Stimulated activated CD8-positive, alpha-beta memory T cell treated with anti-CD3 and anti-CD28 coated beads, Interleukin-7, amount 100 ng/mL, for 1 hour (primary cell): ENCODE measurements at places on chromosomes 3 and 15.

GRCh38 chr15:72375501-72375845 is 341 bp downstream of the HEXA start:
- DNase-seq: no peak

- DNase-seq: no peak
Measured at GRCh38 chr15:63481105-63481810, 23.1 kb upstream of the USP3 start.

GRCh38 chr3:129120254-129121004 is 1.2 kb downstream of the RAB43 start:
- DNase-seq: peak; percentile 76

DNA sequence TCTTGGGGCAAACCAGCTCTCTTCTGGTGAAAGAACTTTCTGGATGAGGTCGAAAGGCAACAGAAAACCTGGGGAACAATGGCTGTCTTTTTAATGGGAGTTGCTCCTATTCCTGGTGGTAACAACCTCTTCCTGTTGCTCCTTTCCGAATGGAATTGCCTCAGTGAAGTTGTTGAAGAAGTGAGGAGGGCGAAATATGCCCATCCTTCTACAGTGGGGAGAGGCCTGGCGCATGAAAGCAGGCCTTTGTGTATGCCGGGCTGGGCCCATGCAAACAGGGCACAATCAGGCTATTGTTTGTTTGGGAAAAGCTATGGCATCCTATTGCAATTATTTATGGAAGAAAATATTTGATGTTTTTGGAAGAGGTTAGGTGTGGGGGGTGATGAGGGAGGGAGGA is 166.9 kb downstream of the IGF1R start:
- DNase-seq: no peak

DNA sequence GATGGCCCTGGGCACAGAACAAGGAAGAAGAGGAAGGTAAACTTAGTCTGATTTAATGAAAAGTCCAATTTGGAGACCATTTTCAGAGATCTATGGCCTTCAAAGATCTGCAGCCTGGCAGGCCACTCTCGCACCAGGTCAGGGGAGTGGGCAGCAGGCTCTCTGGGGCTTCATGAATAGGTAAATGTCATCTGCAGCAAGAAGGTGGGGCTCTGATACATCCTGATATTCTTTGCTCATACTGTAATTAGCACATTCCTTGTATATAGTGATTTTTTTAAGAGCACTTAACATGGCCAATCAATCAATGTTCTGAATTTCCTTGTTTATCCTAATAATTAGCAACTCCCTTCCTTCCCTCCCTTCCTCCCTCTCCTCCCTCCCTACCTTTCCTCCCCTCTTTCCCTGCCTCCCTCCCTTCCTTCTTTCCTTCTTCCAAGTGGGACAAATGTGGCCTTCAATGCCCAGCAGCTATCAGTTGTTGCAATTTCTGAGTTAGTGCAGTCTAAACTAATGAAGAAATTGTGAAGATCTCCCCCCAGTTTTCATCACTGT is 86.0 kb upstream of the LIMD1 start:
- DNase-seq: no peak

GRCh38 chr3:38588995-38589937 is 60.2 kb downstream of the SCN5A start:
- no peak for DNase-seq

DNA sequence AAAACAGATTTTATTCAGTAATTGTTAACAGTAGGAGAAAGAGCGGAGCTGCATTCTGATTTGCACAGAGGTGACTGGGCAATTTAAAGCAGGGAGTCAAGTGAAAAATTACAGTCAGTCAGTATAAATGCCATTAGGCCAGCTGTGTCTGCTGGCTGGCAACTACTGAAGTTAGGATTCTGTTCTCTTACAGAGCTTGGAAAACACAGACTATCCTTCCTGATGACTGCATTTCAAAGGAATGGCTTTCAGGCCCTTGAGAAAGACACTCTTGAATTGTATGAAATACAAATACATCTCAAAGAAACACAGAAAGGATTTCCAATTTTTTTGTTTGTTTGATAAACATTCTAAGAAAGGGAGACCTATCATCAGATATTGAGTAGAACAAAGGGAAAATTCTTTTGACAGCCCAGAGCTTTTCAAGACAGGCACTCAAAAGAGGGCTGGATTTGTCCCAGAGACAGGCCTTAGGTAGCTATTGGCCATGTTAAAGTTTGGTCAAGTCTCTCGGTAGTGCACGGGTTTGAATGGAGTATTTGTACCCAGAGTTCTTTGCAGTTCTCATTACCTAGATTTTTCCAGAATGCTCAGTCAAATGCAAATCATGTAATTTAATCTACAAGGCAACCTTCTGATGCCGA is 551.2 kb upstream of the CCDC54 start:
- no peak for DNase-seq

GRCh38 chr3:122952520-122952919 is 75.0 kb downstream of the SEMA5B start:
- no peak for DNase-seq

DNA sequence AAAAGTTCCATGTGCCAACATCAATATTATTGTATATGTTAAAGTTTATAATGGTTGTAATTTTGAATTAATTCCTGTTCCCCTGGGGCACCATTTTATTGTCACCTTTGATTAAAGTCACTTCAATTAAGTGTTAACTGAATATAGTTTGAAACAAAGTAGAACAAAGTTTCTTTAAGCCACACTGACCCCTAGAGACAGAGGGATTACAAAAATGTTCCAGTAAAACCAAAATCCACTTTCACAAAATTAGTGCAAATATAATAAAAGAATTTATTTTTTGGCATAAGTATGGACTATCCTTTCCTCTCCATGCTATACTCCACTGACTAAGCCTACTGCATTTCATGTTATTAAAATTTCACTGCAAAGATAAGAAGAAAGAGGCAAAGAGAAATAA is 123.9 kb downstream of the ZMAT3 start:
- DNase-seq: no peak

DNA sequence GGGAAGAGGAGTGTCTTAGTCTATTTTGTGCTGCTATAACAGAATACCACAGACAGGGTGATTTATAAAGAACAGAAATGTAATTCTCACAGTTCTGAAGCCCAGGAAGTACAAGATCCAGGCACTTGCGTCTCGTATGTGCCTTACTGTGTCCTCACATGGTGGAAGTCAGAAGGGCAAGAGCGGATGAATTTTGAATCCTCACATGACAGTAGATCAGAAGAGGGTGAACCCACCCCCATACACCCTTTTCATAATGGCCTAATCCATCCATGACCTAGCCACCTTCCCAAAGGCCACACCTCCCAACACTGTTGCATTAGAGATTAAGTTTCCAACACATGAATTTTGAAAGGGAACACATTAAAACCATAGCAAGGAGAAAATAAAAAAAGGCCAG is 18.7 kb upstream of the ANXA2 start:
- no peak for DNase-seq

- peak; percentile 89 for DNase-seq
Measured at GRCh38 chr3:58177747-58178527, 32.8 kb downstream of the DNASE1L3 start.

GRCh38 chr3:154791611-154792010 is 288.5 kb upstream of the MME start:
- DNase-seq: no peak

GRCh38 chr15:63509056-63509954 is 4.9 kb downstream of the USP3 start:
- DNase-seq: no peak

DNA sequence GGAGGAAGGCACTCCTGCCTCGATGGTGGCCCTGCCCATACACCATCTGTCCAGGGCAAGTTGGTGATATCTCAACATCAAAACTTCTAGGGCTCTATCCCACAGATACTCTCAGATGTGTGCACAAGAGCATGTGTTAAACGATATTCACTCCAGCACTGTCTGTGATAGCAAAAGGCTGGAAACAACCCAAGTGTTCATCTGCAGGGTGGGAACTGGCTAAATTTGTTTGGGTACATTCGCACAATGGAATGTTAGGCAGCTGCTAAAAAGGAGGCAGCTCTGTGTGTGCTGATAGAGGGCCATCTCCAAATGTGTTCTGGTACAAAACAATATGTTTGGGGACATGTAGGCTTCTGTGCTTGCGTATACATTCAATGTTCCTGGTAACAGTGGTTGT is 19.8 kb downstream of the IGDCC4 start:
- DNase-seq: no peak

- no peak for DNase-seq
Measured at GRCh38 chr3:59381282-59381681, 331.5 kb upstream of the CFAP20DC start.

GRCh38 chr3:185983495-185984141 is 45.8 kb upstream of the TRA2B start:
- peak; percentile 27 for DNase-seq

- DNase-seq: no peak
Measured at GRCh38 chr3:181316482-181316881, 326.9 kb upstream of the DNAJC19 start.

DNA sequence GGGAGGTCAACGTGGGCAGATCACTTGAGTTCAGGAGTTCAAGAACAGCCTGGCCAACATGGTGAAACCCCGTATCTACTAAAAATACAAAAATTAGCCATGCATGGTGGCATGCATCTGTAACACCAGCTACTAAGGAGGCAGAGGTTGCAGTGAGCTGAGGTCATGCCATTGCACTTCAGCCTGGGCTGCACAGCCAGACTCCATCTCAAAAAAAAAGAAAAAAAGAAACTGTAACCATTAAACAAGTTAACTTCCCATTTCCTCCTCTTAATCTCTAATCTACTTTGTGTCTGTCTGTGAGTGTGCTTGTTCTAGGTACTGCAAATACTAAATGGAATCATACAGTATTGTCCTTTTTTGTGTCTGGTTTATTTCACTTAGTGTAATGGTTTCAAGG is 2.7 kb downstream of the RBM6 start:
- no peak for DNase-seq

DNA sequence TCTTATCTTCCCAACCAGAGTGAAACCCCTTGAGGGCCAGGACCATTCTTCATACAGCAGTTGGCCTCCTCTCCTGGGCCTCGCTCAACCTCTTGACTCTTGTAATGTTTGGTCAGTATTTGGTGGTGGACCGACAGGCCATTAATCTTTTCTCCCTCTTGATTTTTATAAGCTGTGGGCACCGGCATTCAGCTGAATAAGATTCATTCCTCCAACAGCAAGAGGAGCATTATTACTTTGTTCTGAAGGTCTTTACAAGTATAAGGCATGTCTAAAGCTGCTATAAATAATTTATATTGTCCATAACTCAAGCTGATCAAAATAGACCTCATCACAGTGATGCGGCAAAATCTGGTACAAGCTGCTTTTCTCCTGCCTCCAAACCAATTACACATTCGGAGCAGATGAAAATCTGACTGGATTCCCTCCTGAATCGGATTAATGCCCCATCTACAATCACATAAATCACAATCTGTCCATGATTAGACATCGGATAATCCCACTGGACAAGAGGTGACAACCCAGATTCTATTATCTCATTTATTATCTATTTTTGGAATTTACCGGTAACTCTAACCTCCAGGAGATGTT is 8.4 kb upstream of the ISL2 start:
- no peak for DNase-seq

GRCh38 chr3:129085818-129086217 is 25.2 kb downstream of the GP9 start:
- DNase-seq: no peak

DNA sequence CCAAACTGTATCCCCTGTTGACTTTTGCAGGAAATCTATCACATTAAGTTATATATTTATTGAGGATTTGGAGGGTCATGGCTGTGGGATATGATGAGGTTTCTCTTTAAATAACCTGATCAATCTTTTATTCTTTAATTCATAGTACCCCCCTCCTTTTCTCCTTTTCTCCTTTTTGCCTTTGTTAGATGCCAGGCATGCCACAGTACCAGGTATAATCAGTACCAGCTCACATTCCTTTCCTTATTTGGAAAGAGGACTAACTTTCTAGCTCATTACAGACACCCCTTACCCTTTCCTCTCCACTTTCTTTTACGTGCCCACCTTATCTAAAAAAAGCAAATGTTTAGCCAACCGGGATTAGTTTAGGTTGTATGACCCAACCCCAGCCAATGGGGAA is 326.4 kb upstream of the NAALADL2 start:
- no peak for DNase-seq

DNA sequence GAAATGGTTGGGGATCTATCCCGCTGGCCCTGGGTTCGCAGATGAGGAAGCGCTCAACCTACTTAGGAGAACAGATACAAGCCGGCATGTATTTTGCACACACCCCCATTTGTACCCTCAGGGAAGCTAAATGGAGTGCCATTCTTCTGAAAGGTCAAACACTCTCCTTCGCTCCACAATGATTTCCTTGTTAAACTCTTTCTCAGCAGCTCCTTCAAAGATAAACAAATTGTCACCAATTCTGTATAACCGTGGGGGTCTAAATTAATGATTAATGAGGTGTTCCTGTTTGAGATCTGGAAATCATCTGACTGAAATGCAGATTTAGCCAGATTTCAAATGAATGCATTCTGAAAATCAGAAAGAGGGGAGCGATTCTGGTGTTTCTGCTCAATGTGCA is 124.0 kb downstream of the MEGF11 start:
- DNase-seq: no peak

GRCh38 chr15:100597862-100598261 is 4.1 kb downstream of the LINS1 start:
- no peak for DNase-seq

GRCh38 chr3:177348974-177349373 is 151.7 kb upstream of the TBL1XR1 start:
- no peak for DNase-seq

GRCh38 chr3:188446766-188447165 is 292.8 kb downstream of the LPP start:
- no peak for DNase-seq

DNA sequence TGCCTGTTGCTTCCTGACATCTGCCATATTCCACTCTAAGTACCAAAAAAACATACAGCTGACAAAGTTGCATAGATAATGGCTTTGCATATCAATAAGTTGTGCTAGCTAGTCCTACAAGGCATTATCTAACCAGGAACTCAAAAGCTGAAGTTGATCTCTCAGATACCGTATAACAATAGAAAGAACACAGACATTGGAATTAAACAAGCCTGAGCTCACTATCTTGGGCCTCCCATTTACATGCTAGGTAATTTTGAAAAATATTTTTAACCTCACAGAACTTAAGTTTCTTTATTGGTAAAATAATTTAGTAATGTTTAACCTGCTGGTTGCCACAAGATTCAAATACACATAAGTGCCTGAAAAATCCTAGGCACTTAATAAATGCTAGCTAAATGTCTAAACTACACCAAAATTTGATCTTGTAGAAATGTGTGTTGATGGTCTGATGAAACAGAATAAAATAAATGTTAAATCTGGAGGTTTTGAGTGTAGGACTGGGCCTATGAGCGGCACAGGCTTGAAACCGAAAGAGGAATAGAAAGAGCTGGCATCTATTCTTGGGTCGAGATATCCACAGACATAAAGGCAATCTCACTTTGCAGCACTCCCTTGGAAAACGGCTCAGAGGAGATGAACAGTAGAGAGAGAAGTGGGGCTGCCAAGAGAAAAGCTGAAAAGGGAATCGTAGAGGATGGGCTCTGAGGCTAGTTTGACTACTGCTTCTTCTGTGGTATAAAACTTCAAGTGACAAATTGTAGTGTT is 29.9 kb upstream of the TTC14 start:
- no peak for DNase-seq

DNA sequence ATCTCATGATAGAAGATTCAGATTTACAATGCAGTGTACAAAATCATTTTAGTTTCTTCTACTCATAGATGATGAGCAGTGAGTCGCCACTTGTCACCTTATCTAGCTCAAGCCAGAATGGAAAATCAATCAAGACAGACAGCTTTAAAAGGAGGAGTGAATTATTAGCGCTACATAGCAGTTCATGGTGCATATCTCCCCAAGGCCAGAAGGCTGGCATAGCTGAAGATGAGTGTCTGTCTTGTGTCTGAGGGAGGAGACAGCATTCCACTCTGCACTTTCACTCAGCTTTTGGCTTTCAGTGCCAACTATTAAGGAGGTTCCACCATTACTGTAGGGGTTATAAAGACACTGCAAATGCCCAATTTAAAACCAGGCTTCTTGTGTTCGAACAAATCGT is 804.1 kb upstream of the LMCD1 start:
- no peak for DNase-seq
